ENCODE measurements at places on chromosomes 16 and 17. TPM values are rescaled to one million over a fixed set of nuclear protein-coding genes. Genes with fewer than 3 reads are reported as not detected.

- DNase-seq = peak; percentile 88
Measured at GRCh38 chr16:88681709-88682451, 4.4 kb downstream of the SNAI3 start.

The CDRT15 gene
- not detected for total RNA-seq

The DCAF7 gene
- 93.8 TPM for total RNA-seq

GRCh38 chr17:58383892-58384462 is 32.0 kb upstream of the SUPT4H1 start:
- no peak for DNase-seq

DNA sequence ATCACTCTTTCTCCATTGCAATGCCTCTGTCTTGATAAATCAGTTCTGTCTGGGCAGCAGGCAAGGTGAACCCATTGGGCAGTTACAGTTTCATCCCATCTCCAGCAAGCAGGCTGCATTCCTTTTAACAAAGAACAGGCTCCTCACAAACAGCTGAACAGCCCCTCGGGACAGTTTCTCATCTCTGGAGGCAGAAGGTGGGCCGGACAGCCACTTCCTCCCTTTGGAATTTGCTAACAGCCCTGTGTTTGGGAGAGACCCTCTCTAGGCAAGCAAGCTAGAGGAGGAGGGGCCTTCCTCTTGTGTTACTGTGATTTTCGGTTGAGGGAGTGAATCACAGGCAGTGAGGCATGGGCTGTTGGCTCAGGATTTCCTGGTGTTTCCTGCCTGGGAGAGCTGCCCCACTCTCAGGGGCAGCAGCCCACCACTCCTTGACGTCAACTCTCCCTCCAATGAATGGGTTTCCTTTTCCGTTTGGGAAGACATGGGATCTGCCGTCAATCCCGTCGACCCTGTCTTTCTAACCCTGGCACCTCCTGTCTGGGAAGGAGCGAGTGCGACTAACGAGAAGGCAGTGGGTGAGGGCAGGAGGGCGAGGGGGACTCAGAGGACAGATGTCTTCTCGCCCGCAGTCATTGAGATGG is 3.7 kb upstream of the PGS1 start:
- no peak for DNase-seq

GRCh38 chr17:51164911-51165679 is 1.1 kb upstream of the NME2 start:
- no peak for DNase-seq

Data from lower lobe of right lung (tissue), 2 donors.